ENCODE measurements at places on chromosomes 2 and 18.
A peak's percentile ranks its signal among the peaks of the same experiment; 100 is the strongest.

DNA sequence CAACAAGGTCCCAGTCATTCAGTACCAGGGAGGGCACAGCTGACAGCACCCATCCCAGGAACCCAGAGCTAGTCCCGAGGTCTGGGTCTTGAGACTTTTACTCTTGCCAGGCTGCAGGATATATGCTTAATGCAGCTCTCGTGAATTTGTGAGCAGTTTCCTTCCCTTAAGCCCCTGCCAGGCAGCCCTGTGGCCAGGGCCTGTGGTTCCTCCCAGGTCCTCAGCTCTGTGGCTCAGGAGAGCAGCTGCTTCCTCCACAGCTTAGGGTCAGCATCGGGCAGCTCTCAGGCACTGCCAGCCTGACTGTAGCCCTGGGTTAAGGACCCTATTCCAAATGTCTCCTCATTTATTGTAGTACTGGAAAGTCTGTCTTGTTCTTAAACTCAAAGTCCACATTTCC, 1384.8 kb downstream of the RPIA start:
- no peak for DNase-seq

- no peak for DNase-seq
Measured at GRCh38 chr2:38600242-38600891, 2.4 kb downstream of the HNRNPLL start.

- peak; percentile 82 for DNase-seq
Measured at GRCh38 chr2:241877989-241878970, 8.8 kb downstream of the RTP5 start.

DNA sequence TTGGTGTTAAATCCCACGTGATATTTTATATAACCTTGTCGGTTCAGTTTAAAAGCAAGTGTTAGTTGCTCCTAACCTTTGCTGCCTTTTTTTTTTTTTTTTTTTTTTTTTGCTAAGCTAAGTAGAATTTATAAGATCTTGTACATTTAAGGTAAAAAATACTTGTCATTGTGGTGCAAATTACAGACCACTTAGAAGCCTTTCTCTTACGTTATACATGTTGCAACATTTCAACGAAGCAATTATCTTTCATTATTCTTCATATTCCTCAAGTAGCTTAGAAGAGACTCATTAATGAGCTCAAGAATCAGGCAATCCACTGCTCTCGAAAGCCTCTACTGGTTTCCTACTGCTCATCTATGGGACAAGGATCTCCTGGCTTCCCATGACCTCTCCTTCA, 14.9 kb upstream of the IL1RL2 start:
- DNase-seq, result no peak

DNA sequence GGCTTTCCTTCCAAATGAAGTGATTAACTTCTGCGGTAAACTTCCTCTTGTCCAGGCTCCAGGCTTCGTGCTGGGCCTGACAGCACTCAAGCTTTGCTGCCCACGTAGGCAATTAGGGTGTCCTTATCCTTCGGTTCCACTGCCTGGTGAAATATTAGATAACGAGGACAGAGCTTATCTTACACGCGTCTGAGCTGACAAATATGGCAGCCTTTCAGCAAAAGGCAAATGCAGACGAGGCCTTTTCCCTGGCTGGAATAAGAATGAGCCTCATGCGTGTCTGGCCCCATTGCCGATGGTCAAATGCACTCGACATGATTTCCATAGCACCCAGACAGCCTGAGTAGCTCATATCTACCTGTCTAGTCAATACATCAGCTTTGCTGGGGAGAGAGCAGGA, 141.5 kb downstream of the FAM210A start:
- DNase-seq, result no peak

GRCh38 chr18:56386856-56387255, 251.5 kb downstream of the TXNL1 start:
- DNase-seq, result no peak

- no peak for DNase-seq
Measured at GRCh38 chr18:23619388-23619881, 33.1 kb upstream of the NPC1 start.

DNA sequence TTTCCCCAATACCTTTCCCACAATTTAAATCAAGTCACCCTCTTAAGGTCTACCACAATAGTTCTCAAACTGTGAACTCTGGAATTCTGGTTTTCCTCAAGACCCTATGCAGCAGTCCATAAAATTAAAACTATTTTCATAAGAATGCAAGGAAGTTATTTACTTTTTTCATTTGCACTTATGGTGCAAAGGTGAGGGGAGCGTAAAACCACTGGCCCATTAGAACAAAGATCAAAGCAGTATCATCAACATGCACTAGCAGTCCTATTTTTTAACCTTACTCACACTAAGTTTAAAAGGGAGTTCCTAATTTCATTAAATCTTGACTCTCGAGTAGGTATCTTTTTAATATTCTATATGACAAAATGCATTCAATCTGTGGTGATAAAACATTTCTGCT, 85.3 kb downstream of the MEMO1 start:
- DNase-seq, result no peak

GRCh38 chr2:74894272-74894981, 60.5 kb downstream of the HK2 start:
- peak; percentile 39 for DNase-seq

GRCh38 chr2:125679903-125680302, 976.1 kb upstream of the GYPC start:
- DNase-seq, result no peak

DNA sequence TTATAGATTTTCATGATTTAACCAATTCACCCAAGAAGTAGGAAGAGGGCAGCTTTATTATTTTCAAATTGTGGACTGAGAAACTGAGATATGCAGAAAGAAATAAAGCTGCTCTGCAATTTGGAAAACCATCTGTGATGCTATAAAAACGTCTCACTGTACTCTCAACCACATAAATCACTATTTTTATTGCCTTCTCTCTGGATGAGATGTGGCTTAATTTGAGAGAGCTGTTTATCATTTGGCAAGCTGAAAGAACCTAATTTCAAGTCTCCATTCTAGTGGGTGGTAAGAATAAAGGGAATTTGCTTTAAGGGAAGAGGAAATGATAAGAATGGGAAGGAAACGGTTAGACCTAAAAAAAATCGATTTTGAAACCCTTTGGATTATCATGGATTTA, 49.9 kb upstream of the CYP1B1 start:
- no peak for DNase-seq

DNA sequence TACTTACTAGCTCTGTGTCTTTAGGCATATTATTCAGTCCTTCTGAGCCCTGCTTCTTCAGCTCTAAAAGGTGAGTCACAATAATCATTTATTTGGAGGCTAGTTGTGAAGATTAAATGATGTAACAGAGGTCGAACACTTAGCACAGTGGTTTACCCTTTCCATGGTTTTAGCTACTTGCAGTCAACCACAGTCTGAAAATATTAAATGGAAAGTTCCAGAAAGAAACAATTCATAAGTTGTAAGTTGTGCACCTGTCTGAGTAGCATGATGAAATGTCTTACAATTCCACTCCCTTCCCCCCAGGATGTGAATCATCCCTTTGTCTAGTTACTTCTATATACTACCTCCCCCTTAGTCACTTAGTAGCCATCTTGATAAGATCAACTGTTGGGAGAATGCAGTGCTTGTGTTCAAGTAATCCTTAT, 217.6 kb upstream of the THUMPD2 start:
- DNase-seq, result no peak

DNA sequence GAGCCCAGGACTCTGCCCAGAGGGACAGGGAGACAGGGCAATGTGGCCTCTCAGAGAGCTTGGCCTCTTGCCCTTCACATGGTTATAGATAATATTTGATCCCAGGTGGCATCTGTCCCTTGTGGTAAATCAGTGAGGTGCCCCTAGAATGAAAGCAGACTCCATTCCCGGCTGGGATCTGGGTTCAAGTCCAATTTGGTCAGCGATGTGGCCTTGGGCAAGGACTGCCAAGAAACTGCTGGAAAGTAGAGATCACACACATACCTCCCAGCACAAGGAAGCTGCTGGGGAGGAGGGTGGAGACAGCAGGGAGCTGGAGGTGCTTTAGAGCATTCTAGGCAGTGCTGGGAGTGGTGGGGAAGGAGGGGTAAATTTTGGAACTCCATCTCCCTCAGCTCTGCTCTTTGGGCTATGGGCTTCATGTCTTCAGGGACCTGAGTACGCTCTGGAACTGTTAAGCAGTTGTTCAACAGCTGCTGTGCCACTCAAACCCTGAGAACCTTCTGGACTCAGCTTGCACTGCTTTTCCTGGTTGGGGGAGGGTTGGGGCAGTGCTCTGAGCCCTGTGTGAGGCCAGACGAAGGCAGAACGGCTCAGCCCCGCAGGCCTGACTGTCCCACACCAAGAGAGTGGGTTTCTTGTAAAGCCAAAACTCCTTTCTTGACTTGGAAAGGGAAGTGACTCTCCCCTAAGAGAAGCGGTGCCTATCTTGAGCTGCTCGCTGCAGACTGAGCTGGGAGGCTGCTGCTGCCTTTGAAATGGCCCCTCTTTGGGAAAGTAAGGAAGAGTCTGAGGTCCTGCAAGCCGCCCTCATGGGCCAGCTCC, 23.0 kb downstream of the INPP5D start:
- no peak for DNase-seq

DNA sequence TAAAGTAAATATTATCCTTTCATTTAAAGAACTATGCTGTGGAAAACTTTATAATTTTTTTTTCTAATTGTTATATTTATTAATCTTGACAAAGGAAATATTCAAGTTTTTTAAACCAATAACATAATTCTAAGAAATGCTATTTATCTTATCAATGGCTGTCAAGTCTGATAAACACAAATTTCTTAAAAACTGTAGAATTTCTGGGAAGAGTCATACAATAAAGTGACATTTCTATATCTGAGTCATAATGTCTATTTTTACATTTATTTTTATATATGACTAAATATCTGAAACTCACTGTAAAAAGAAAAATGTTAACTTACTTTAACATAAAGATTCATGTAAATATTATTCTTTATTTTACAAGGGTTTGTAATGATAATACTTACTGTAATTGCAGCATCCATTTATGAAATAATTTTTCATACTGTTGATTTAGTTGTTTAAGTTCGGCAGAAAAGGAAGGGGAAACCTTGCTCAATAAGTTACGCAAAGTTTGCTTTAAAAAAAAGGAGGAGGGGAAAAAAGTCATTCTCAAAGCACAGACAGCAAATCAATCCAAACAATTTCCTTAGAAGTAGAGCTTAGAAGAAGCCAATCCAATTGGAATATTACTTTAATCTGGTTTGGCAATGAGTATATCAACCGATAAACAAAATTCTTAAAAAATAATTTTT, 32.4 kb downstream of the ORC2 start:
- DNase-seq, result no peak

DNA sequence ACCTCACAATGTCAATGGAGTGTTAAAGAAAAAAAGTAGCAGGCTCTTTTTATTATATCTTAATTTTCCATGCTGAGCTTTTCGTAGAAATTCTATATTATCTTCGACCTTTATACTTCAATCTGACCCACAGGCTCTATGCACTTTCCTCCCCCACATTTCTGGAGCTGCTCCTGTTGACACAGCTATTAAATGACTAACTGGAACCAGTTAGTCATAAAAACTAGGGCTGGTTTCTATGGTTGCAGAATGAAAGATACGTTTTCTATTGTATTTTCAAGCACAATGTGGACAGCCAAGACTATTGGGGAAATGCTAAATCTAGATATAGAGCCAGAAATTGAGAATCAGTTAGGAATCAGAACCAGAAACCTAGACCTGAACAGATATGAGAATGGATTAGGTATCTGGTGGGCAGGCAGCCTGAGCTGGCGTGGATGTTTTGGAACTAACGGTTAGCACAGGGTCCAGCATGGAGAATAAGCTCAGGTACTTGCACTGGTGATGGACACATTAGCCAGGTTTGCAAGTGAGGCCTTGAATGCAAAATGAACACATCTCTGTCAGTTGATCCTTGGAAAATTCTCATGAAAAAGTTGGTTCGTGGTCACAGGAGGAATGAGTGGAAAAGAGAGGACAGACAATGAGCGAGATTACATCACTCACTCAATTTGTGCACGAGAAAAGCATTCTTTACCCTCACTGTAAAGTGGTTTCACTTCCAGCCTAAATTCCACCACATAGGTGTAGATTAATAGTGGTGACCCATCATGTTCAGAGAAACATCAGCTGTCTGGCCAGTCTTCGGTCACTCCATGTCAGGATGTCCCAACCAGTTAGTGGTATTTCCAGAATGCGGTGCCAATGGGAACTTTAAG, 144.6 kb upstream of the EPHA4 start:
- DNase-seq, result no peak

DNA sequence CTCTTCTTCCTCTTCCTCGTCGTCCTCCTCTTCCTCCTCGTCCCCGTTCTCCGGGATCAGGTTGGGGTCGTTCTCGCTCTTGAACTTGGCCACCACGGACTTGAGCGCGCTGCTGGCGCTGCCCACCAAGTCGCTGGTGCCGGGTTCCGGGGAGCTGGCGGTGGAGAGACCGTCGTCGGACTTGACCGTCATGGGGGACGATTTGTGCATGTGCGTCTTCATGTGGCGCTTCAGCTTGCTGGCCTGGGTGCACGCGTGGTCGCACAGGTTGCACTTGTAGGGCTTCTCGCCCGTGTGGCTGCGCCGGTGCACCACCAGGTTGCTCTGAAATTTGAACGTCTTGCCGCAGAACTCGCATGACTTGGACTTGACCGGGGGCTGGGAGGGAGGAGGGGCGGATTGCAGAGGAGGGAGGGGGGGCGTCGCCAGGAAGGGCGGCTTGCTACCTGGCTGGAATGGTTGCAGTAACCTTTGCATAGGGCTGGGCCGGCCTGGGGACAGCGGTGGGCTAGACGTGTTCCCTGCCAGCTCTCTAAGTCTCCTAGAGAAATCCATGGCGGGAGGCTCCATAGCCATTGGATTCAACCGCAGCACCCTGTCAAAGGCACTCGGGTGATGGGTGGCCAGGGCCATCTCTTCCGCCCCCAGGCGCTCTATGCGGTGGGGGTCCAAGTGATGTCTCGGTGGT, 91.9 kb downstream of the BCL11A start:
- no peak for DNase-seq

DNA sequence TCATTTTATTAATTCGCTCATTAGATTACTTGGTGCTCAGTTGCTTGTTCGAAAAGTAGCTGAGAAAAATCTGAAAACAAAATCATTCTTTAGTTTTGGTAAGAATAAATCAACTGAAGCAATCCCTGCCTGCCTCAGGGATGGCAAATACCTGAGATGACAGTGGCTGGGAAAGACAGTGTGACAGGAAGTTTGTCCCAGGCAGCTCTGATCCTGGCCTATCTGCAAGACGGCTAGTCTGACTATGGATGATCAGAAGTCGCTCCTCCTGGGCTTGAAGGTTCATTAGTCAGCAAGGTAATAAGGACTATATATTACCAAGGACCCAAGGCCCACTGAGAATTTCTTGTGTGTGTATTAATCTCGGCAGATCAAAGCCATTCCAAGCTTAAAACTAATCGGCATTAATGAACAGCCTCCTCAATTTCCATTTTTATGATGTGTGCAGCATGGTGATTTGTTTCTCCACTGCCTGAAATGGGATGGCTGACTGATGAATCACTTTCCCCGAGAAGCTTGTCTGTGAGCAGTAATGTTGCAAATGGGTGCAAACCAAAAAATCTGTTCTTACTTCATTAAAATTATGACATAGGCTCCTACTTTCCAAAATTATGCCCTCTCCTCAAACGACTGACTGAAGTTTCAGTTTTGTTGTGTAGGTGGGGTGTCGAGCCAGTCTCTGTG, 199.9 kb downstream of the ACTR3 start:
- DNase-seq, result no peak

- DNase-seq, result no peak
Measured at GRCh38 chr18:52572036-52573000, 232.3 kb downstream of the DCC start.

All from HTR-8/SVneo (cell line).